Fibroblast of skin of left biceps (primary cell): ENCODE measurements at places on chromosomes 1 and 21.
A peak's percentile ranks its signal among the peaks of the same experiment; 100 is the strongest.

DNA sequence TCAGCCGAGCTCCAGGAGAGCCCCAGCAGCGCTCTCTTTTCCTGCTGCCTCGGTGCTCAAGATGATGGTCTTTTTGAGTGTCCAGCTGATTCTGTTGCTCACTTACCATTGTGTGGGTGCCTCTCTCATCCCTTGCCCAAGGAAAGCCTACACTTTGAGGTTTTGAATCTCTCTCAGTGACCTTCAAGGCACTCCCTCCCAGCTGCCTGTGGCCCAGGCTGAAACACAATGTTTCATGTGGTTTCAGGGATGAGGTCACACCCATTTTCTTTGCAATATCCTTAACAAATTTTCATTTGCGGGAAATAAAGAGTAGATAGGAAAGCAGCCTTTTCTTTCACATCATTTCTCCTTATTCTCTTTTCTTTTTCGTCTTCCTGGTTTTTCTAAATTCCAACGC lies 12.6 kb upstream of the MRPS14 start:
- DNase-seq = no peak

- DNase-seq = no peak
Measured at GRCh38 chr1:115341948-115342347, 3.9 kb upstream of the NGF start.

DNA sequence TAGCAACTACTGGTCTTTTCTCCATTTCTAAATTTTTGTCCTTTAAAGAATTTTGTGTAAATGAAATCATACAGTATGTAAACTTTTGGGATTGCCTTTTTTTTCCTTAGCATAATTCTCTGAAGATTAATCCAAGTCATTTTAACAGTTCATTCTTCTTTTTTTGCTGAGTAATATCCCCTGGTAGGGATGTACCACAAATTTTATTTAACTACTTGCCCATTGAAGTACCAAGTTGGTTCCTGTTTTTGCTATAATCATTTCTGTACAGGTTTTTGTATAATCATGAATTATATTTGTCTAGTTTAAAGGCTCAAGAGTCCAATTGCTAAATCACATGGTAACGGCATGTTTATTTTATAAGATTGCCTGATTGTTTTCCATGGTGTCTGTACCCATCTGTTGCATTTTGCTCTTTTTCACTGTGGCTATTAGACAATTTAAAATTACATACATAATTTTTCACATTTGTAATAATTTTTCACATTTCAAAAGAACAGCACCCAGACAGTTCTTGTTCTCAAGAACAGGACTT lies 891.1 kb downstream of the USP25 start:
- DNase-seq = no peak

- DNase-seq = no peak
Measured at GRCh38 chr1:244394826-244395765, 56.6 kb downstream of the ADSS2 start.

DNA sequence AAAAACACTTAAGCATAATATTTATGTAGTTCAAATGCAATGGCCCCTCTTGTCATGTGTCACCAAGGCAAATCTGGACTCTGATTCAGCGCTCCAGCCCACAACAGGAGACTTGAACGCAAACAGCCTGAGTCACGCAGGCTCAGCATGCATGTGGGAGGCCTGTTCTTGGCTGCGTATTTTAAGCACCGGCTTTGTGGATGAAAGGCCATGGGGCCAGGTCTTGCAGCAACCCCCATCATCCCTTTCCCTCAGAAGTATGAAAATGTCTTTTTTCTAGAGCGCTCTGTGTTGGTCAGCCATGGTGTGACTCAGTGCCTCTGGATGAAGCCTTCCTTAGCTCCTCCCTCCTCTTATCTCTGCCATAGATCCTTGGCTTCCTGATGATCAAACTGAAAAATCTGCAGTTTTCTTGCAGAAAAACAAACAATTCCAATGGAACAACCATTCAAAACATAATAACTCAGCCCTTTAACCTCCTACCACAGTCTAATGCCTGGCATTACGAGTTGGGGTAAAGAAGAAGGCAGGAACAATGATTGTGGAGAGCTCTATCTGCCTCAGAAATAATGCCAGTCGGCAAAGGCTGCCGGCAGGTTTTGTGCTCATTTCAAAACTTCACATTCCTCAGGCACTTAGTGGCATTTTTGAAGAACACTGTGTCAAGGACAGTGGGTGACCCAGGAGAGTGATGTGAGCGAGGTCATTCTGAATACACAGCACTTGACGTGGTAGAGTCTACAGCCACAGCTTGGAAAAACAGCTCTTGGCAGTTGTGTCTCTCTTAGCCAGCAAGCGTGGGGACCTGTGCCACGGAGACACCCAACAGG lies 167.5 kb downstream of the CLIC6 start:
- DNase-seq = peak; percentile 90

GRCh38 chr1:26856181-26856580 lies 6.8 kb upstream of the SFN start:
- DNase-seq = no peak

GRCh38 chr21:32338209-32338921 lies 39.7 kb downstream of the MRAP start:
- no peak for DNase-seq

- DNase-seq = no peak
Measured at GRCh38 chr1:230170153-230170547, 103.1 kb downstream of the GALNT2 start.

DNA sequence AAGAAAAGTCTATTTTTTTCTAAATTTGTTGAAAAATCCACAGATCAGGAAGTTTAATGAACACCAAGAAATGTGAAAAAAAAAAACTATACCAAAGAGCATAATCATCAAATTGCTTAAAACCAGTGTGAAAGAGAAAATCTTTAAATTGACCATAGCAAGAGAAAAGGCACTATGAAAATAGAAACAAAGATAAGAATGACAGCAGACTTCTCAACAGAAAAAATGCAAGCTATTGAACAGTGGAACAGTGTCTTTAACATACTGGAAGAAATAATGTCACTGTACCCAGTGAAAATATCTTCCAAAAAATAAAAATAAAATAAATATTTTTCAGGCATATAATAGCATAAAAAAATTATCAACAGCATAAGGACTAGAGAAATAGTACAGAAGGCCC lies 243.0 kb upstream of the GJB5 start:
- no peak for DNase-seq

GRCh38 chr1:59604191-59604590 lies 210.6 kb upstream of the HOOK1 start:
- no peak for DNase-seq

- DNase-seq = no peak
Measured at GRCh38 chr1:90970208-90970607, 51.6 kb downstream of the ZNF644 start.

- DNase-seq = no peak
Measured at GRCh38 chr21:31299291-31300147, 44.5 kb downstream of the TIAM1 start.

- no peak for DNase-seq
Measured at GRCh38 chr1:25799935-25800702, at the start of gene SELENON. SELENON (plus strand) TSS chr1:25800193; CDS start chr1:25800231, 38 bp downstream.

DNA sequence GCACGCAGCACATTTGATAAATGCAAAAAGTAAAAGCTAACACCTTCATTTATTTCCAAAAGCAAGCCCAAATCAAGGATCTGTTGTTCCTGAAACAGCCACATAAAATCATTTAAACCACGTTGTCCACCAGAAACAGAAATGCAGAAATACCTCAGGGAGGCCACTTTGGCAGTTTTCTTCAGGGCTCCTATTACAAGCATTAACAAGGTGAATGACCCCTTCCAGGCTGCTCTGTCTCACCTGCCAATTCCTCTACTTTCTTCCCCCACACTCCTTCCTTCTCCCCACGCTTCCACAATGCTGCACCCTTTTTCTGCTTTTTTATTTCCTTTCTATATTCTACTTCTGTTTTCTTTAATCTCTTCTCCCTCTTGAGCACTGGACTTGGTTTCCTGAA lies 55.0 kb upstream of the PTGFRN start:
- DNase-seq = no peak

DNA sequence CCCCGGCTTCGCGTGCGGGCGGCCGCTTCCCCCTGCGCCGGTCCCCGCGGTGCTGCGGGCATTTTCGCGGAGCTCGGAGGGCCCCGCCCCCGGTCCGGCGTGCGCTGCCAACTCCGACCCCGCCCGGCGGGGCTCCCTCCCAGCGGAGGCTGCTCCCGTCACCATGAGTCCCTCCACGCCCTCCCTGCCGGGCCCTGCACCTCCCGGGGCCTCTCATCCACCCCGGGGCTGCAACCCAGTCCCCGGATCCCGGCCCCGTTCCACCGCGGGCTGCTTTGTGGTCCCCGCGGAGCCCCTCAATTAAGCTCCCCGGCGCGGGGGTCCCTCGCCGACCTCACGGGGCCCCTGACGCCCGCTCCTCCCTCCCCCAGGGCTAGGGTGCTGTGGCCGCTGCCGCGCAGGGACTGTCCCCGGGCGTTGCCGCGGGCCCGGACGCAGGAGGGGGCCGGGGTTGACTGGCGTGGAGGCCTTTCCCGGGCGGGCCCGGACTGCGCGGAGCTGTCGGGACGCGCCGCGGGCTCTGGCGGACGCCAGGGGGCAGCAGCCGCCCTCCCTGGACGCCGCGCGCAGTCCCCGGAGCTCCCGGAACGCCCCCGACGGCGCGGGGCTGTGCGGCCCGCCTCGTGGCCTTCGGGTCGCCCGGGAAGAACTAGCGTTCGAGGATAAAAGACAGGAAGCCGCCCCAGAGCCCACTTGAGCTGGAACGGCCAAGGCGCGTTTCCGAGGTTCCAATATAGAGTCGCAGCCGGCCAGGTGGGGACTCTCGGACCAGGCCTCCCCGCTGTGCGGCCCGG lies 159.2 kb downstream of the RUNX1 start:
- DNase-seq = no peak

GRCh38 chr1:17335821-17336710 lies 28.1 kb downstream of the PADI4 start:
- DNase-seq = peak; percentile 13

- DNase-seq = no peak
Measured at GRCh38 chr1:39761557-39762260, 9.4 kb downstream of the OXCT2 start.

- DNase-seq = no peak
Measured at GRCh38 chr1:94772230-94772641, 47.9 kb upstream of the SLC44A3 start.

DNA sequence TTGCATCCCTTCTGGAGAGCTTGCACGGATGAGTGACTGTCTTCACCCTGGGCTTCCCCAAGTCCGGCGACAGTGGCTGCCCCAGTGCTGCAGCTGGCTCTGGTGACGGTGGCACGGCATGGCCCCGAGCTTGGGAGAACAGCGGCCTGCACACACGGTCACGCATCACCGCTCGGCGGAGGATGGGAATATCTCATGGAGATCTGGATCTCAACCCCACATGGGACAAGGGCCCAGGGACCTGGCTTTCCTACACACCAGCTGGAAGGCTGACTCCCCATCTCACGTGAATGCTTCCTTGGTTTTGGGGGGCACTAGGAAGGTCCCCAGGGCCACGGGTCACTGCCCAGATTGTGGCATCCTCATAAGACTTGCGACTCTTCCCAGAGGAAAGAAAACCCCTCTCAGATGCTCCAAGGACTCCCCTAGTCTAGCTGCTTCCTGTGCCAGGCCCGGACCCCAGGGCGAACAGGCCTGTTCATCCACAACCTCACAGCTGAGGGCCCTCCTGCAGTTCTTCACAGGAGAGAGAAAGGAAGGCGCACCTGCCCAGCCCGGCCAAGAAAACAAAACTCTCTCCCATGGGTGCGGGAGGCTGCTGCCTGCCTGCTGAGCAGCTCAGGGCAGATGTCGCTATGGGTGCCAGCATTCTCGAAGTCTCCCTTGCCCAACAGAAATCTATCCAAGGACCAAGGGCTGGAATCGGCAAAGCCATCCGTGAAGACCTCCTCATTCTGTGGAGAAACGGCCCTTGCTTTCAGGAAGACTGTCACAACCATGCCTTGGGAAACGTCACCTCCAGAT lies 9.9 kb downstream of the CFAP410 start:
- DNase-seq = no peak

DNA sequence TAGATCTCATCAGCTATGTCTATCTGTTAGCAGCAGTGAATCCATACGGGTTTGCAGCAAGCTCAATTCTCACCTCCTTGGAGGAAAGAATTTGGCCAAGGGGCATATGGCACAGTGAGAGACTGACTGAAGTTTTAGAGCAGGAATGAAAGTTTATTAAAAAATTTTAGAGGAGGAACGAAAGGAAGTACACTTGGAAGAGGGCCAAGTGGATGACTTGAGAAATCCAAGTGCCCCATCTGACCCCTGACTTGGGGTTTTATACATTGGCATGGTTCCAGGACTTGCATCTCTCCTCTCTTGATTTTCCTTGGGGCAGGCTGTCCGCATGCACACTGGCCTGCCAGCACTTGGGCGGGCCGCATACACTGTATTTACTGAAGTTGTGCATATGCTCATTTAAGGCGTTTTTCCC lies 9.2 kb upstream of the OSBPL9 start:
- DNase-seq = no peak

- DNase-seq = no peak
Measured at GRCh38 chr1:161226320-161226711, 456 bp downstream of the TOMM40L start.

- DNase-seq = no peak
Measured at GRCh38 chr1:224518528-224518927, 83.9 kb upstream of the WDR26 start.

DNA sequence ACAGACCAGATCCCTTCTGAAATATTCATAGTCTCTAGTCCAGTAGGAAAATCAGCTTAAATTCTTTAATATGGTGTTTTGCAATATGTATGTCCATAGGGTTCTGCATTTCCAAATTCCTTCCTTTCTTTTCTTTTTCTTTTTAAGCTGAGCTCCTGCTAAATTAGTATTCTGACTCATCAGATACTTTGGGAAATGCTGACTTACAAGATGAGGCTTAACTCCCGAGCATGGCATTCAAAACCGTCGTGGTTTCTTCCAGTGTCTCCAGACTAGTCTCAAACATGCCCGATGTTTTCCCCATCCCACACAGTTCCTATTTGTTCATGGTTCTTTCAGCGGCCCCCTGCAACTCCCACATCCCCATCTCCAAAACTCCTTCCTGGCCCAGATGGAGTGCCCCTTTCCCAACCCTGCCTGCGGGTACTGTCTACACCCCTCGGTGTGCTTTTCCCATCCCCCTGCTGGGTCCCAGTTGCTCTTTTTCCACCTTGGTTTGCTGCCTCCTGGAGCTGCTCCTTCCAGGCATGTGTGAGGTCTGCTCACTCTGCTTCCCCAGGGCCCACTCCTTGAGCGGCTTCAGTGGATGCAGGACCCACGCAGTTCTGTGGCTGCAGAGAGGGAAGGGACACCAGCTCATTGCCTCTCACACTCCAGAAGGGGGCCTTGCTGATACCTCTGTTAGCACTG lies 19.5 kb upstream of the ETV3 start:
- DNase-seq = peak; percentile 40

DNA sequence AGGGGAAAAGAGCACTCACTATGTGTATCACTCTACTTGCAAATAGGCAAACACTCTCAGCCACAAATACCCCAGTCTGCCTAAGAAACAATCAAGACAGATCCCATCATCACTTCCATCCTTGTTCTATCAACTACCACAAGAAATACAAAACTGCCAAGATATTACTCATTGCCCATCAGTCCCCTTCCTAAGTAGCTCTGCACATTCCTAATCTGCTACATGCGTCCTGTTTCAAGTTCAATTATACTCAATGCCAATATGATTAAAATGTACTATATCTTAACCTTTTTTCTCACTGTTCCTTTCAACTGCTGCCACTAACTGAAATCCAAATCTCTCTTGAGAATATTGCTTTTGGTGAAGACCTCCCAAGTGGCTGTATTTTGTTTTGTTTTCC lies 1688.4 kb downstream of the PLA2G4A start:
- DNase-seq = no peak
